ENCODE measurements at places on chromosomes 16 and 17.

- no peak for DNase-seq
These were observed 144.8 kb downstream of the KCNJ2 start for GRCh38 chr17:70314096-70314495.

- DNase-seq, result no peak
These were observed 66.9 kb upstream of the RCVRN start for GRCh38 chr17:9971991-9972390.

DNA sequence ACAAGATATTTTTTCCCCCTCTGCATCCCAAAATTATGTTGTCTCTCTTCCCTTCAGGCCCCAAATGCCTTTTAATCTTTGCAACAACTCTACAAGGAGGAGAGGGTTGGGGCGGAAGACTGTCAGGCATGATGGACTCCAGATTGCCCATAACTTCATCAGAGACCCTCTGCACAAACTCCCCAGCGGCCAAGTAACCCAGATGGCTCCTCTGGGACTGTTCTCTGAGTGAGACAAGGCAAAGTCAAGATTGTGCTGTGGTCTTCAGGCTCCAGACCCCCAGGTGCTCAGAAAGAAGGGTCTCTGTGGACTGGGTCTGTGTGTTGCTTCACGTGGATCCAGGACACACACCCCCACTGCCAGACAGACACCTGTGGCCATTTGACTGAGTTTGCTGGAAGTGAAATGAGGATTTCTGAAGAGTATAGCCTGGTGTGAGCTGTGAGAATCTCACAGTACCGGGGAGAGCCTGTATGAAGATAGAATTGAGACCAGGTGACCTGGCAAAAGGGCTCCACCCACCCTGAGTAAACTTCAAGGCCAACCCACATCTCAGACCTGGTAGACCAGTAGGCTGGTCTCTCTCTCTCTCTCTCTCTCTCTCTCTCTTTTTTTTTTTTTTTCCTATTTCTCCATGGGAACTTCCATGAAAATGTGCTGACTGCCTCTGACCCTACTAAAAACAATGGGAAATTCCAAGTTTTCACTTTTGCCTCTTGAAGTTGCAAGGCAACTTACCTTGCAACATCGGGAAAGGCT, 354.1 kb downstream of the SOX9 start:
- DNase-seq, result no peak

GRCh38 chr17:6671431-6671830, 19.9 kb downstream of the C17orf100 start:
- no peak for DNase-seq

DNA sequence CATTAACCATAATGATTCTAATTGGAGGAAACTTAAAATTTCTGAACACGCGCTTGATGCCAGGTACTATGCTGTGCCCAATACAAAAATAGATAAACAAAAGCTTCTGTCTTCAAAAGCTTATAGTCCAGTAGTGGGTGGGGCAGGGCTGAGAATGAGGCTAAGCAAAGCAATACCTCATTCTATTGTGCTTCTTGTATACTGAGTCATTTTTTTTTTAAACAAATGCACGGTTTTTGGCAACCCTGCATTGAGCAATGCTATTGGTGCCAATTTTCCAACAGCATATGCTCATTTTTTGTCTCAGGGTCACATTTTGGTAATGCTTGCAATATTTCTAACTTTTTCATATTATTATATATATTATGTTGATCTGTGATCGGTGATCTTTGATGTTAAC, 34.7 kb upstream of the HNF1B start:
- no peak for DNase-seq

DNA sequence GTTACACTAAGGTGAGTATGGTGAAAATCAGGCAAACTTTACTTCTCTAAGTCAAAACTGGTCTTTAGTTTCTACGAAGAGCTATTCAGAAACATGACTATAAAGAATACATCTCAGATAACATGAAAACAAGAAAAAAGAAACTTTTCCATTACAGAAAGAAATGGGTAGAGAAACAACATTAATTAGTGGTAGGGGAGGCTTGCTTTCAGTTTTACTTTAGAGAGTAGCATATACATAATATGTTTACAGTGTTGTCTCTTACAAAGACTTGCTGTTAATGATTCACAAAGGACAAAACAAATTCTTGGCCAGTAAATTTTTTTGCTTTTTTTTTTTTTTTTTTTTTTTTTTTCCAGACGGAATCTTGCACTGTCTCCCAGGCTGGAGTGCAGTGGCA, 34.2 kb downstream of the CRLF3 start:
- DNase-seq, result no peak

- peak; percentile 13 for DNase-seq
These were observed 246.6 kb upstream of the RPL38 start for GRCh38 chr17:73956595-73957465.

GRCh38 chr17:48441231-48441711, 11.3 kb upstream of the SKAP1 start:
- DNase-seq, result peak; percentile 58

GRCh38 chr17:48816774-48817590, at the start of gene TTLL6:
Gene TTLL6, minus strand, starts transcription at chr17:48817229. Its CDS starts 157 bp downstream, at chr17:48817072.
- peak; percentile 84 for DNase-seq

DNA sequence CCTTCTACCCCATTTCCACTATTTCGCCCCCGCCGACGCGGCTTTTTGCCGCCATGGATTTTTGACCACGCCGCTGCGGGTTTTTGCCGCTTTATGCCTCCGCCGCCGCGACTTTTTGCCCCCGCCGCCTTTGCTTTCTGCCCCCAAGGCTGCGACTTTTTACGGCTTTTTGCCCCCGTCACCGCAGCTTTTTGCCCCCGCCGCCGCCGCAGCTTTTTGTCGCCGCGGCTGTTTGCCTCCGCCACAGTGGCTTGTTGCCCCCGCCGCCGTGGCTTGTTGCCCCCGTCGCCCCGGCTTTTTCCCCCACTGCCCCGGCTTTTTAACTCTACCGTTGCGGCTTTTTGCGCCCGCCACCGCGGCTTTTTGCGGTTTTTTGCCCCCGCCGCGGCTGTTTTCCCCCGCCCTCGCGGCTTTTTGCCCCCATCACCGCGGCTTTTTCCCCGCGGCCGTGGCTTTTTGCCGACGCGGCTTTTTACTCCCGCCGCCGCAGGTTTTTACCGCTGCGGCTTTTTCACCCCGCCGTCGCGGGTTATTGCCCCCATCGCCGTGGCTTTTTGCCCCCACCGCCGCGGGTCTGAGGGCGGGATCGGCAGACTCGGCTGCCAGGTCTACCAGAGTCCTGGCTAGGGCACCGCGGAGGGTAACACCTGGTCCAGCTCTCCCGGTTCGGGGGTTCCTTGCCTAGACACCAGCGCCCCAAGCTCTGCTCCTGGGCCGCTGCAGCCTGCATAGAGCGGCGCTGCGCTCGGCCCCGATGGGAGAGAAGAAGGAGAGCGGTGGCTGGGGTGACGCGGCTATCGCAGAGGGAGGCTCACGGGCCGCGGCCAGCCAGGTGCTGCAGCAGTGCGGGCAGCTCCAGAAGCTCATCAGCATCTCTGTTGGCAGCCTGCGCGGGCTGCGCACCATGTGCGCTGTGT, 562.7 kb upstream of the WSB1 start:
- no peak for DNase-seq

DNA sequence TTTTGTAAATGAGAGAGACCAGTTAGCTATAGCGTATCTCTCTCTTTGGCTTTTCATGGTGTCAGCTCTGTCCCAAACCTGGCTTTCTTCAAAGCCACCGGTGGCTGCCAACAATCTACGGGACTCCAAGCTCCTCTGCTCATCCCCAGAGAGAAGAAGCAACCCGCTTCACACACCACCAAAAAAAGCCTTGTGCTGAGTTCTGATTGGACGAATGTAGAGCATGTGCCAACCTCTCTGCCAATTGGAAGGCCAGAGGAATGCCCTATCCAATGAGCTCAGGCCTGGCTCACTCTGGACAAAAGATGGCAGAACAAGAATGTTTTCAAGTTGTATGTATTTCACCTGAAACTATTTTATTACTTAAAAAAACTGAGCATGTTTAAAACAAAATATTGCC, 202.4 kb downstream of the C16orf95 start:
- no peak for DNase-seq

GRCh38 chr17:82238472-82239201, 9.8 kb downstream of the SLC16A3 start:
- DNase-seq, result peak; percentile 76

DNA sequence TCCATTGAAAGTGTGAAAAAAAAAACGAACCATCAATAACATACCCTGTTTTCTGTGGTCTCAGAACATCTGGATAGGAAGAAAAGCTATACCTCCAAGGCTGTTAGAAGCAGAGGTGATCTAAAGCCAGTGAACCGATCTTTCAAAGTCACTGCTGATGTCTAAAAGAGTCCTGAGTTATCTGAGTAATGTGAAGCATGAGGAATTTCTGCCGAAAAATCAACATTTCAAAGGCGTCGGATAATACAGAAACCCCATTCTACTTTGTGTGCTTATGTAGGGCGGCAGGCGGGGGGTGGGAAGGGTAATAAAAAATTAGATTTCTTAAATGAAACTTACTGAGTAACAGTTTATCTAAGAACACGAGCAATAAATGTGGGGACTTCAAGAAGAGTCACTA, 3.9 kb downstream of the XYLT1 start:
- DNase-seq, result no peak

- no peak for DNase-seq
These were observed 55.3 kb upstream of the MTSS2 start for GRCh38 chr16:70740914-70741782.

- no peak for DNase-seq
These were observed 162.5 kb downstream of the ZNF423 start for GRCh38 chr16:49693445-49693844.

DNA sequence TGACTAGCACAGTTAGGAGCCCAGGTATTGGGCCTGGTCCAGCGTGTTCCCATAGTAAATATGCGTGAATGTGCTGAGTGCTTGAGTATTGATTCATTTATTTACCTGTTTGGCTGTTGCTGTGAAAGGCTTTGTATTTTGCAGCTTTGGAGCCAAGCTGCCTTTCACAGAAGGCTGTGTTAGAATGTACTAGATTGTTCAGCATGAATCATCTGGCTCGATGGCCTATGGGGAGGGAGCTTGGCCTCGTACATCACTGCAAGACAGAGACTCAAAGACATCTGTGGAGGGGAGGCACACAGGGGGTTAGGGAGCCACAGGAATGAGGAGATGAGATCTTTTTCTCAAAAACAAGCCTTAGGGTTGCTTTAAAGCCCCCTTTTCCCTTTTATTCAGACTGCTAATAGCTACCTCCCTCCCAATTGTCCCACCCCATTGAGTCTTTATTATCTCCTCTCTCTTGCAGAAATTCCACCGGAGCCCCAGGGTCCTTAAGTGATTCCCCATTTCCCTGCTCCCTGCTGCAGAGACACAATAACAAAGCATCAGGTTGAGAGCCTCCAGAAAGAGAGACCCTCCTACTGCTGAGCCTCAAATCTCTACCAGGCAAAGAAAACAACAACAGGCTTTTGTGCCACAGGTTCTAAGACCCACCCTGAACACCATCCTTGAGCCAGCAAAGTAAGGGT, 307.2 kb downstream of the ABCC12 start:
- DNase-seq, result no peak

GRCh38 chr17:74921769-74922168, 1.3 kb downstream of the USH1G start:
- no peak for DNase-seq

- no peak for DNase-seq
These were observed 21.2 kb downstream of the TBX2 start for GRCh38 chr17:61420745-61421398.

DNA sequence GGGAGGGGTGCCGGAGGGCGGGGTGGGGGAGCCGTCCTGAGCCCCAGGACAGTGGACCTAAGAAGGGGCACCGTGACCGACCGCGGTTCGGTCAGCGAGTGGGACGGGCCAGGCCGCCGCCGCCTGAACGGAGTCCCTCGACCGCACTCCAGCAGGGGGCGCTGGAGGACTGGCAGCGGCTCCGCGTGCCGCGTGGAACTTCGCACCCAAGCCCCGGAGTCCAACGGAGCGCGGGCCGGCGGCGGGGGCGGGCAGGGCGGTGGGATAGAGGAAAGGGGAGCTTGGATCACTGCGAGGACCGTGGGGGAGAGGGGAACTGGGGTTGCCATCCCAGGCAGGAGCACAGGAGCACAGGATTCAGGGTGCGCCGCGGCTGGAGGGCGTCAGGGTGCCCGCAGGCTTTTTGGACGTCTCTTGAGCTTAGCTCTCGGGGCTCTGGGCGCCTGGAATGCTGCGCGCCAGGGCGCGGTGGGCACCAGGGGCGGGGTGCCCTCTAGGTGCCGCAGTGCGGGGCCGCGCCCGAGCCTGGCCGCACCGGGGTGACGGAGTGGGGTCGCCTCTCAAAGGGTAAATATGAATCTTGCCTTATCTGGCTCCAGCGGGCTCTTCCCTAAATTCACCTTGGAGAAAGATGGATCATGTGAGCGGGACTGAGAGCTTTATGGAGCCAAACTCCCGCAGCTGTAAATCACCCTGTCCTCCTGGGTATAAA, 379 bp upstream of the OTOP2 start:
- peak; percentile 64 for DNase-seq

DNA sequence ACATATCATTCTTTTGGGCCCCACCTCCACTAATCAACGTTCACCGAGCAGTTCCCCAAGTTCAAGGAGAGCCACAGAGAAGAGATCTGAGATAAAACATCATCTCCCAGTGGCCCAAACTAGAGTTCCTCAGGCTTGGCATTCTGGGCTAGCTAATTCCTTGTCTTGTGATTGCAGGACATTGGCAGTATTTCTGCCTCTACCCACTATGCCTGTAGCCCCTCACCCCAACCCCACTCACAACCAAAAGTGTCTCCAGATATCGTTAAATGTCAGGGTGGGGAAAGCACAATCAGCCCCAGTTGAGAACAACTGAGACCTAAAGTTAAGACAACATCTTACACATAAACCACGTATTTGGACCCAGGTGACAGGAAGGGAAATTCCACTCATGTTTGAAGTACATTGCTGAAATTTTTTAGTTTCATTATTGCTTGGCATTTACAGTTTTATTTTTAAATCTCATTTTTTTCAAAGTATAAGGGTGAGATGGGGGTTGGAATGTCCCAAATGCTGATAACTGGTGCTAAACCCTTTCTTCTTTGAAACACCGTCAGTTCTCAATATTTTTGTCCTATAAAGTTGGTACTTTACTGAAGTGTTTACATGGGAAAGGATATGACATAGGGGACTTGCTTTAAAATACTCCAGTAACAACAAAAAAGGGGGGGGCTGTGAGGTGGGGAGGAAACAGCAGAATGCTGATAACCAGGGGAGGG, 13.6 kb downstream of the ZC3H7A start:
- DNase-seq, result peak; percentile 53

- no peak for DNase-seq
These were observed at the start of gene COX6A2 for GRCh38 chr16:31428279-31428597. Gene COX6A2, minus strand, starts transcription at chr16:31428360. Its CDS starts 35 bp downstream, at chr16:31428325.

DNA sequence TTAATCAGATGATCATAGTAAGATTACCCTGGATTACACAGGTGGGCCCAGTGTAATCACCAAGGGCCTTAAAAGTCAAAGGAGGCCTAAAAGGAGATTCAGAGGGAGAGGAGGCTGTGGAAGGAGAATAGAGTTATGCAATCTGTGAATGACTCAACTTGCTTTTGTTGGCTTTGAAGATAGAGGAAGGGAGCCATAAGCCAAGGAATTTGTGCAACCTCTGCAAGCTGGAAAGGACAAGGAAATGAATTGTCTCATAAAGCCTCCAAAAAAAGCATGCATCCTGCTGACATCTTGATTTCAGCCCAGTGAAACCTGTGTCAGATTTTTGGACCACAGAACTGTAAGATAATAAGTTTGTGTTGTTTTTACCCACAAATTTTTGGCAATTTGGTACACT, 109.6 kb downstream of the CNTNAP4 start:
- DNase-seq, result no peak

- DNase-seq, result no peak
These were observed 60.5 kb downstream of the RAP1GAP2 start for GRCh38 chr17:2856727-2857126.

GRCh38 chr16:21166561-21166961, 8.1 kb downstream of the LDAF1 start:
- no peak for DNase-seq
